ENCODE measurements at places on chromosomes 11 and 22.

DNA sequence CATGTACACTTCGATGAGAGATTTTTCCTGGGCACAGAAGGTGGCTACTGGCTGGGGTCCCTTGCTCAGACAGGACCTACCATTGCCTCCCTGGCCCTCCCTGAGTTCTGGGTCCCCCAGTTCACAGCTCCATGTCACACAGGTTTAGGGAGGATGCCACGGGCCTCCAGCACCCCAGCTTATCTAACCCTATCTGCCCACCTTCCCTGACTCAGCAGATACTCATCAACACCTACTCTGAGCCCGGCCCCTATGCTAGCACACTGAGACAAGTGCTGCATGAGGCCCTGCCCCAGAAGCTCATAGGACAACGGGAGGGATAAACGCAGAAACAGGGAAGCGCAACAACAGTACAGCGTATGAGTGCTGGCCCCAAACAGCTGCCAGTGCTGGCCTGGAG is 9.6 kb downstream of the NAGA start:
- no peak for DNase-seq

DNA sequence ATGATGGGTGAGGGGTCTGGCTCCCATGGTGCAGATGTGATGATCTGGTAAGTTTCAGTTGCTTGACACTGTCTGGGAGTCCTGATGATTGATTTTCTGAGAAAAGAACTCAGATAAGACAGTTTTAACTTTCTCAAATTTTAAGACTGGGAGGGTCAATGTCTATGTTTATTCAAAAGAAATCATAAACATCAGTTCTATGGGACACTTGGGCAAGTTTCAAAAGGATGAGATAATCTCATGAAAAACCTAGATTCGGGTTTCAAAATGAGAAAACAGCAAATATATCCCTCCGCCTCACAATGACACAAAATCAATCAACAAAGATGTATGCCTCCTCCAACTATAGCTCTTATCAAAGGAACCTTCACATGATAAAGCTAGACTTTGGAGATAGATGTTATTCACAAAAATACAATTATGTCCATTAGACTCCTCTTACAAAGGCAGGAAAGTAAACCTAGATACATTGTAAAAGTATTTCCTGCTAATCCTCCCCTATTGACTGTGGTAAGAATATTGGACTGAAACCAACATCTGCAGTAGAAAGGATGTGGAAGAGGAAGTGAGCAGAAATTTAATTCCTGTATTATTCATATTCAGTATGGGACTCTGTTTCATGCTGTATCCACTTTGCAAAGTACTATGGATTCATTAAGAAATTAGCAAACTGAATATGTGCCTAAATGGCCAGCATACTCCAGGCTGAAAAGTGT is 21.6 kb downstream of the SVIP start:
- no peak for DNase-seq

DNA sequence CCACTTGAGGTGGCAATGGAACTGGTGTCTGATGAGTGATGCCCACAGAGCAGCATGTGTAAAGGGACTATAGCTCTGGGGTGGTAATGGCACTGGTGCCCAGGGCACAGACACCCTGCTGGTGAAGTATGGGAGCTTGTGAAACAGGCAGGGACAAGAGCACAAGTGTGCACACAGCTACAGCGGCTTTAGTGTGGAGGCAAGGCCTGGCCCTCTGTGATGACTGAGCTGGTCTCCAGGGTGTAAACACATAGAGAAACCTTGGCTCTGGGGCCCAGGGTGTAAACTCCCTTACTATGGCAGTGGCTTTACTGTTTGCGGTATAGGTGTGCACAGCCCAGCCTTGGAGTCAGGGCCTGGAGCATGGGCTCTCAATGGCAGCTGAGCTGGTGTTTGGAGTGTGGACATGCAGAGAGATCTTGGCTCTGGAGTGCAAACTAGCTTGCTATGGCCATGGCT is 46.3 kb downstream of the BIRC2 start:
- no peak for DNase-seq

GRCh38 chr22:38219632-38220031 is 17.8 kb downstream of the MAFF start:
- no peak for DNase-seq

GRCh38 chr11:109197656-109198055 is 224.3 kb upstream of the C11orf87 start:
- DNase-seq: no peak

- no peak for DNase-seq
These were observed 322.0 kb downstream of the CTTN start for GRCh38 chr11:70720281-70720680.

GRCh38 chr11:111707691-111708067 is 58.5 kb downstream of the PPP2R1B start:
- DNase-seq: no peak

DNA sequence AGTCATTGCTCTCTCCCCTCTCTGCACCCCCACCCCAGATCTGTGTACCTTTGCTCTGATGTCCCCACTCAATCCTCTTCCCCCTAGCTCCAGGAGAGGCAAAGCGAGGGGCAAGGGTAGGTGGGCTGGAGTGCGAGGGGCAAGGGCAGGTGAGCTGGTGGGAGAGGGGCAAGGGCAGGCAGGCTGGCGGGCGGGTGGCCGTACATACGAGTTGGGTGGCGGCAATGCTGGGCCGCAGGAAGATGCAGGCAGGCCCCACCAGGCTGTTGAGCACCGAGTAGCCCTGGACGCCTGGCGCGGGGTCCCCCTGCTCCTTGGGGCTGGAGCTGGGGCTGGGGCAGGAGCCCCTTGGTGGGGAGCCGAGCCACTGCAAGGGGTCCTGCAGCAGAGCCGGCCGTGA is 908 bp downstream of the CABP2 start:
- DNase-seq: no peak

GRCh38 chr22:48536541-48537342 is 1290.9 kb downstream of the BRD1 start:
- DNase-seq: no peak

- no peak for DNase-seq
These were observed 50.2 kb downstream of the RPL27A start for GRCh38 chr11:8732748-8733241.

- no peak for DNase-seq
These were observed 10.6 kb downstream of the ELF5 start for GRCh38 chr11:34502949-34503348.

- DNase-seq: no peak
These were observed 15.2 kb downstream of the CD82 start for GRCh38 chr11:44580701-44581100.

DNA sequence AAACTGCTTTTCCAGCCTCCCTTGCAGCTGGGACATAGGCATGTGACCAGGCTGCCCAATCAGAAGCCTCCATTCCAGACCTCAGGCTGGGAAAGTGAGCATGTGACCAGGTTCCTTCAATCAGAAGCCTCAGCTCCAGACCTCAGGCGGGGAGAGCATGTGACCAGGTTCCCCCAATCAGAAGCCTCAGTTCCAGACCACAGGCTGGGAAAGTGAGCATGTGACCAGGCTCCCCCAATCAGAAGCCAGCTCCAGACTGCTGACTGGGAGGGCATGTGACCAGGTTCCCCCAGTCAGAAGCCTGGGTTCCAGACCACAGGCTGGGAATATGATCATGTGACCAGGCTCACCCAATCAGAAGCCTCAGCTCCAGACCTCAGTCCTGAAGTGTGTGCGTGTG is 11.7 kb upstream of the IL2RB start:
- no peak for DNase-seq

DNA sequence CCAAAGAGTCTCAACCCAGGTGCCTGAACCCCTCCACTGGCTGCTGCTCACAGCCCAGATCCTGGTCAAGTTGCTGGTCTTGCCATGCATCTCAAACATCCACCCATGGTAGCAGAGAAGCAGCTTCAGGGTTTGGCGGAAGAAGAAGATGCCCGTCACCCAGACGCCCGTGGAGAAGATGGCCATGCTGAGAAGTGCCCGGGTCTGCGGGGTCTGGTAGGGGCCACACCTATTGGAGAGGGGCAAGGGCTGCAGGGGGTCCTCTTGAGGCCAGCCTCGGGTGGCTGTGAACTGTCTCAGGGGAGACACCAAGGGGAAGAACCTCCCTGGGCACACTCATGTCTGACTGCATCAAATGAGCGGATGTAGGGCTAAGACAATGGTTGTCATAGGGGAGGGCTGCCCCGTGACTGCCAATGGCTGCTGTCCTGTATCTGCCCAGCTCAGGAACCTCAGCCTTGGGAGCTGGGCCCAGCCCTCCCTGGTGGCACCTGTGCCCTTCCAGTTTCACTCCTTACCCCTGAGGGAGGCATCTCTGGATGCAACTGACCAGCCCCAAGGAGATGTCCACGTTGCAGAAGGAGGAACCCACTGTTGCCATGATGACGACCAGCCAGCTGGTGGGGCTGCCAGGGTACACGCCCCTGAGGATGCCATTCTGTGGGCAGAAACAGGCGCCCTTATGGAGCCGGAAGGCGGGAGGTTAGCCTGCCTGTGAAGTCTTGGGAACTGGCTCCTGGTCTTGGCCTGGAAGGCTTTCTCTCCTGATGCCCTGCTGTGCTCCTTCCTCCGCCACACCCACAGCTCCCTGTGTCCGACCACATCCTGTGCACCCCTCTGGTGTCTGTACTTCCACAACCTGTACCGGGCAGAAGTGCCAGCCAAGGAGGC is 1.2 kb downstream of the CPT1B start:
- DNase-seq: no peak

DNA sequence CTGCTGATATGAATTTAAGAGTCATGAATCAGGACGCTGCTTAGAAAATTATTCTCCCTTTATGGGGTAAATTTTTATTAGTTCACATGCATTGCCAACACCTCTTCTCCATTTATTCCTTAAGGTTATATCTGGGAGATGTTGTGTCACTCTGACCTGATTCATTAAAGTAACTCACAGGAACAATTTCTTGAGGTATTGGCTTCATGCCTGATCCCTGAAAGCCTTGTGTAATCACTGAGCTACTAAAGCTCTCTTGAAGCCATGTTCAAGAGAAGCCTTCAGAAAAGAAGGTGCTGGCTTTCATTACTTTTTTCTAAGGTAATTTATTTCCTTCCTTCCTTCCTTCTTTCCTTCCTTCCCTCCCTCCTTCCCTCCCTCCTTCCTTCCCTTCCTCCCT is 420.6 kb downstream of the RAB38 start:
- no peak for DNase-seq

- DNase-seq: no peak
These were observed 2.1 kb upstream of the CLCF1 start for GRCh38 chr11:67375320-67376055.

GRCh38 chr11:2581151-2581930 is 118.5 kb downstream of the KCNQ1OT1 start:
- DNase-seq: no peak

DNA sequence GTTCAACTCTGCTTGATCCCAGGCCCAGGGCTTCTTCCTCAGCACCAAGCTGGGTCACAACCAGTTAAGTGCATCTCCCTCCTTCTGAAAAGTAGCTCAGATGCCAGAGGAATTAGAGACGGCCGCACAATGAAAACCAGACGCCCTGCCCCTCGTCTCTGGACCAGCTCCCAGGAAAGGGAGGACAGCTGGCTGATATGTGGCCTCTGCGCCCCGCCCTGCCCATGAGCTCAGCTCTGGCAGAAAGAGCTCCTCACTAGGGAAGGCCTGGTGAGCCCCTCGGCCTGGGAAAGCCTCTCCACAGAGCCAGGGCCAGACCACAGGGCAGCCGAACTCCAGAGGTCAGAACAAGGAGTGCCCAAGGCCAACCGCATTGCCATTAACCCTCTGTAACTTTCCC is 18.1 kb upstream of the SCGB1A1 start:
- no peak for DNase-seq

DNA sequence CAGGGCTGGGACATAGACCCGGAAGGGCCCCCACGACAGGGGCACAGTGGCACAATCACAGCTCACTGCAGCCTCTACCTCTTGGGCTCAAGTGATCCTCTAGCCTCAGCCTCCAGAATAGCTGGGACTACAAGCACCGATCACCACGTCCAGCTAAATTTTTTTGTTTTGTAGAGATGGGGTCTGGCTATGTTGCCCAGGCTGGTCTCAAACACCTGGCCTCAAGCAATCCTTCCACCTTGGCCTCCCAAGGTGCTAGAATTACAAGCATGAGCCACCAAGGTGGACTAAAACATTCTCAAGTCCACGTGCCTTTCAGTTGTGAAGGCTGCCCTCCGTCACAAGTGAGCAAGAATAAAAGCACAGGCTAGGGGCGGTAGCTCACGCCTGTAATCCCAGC is 10.1 kb upstream of the COMT start:
- no peak for DNase-seq

GRCh38 chr22:31853736-31854495 is 90.4 kb upstream of the YWHAH start:
- DNase-seq: no peak

DNA sequence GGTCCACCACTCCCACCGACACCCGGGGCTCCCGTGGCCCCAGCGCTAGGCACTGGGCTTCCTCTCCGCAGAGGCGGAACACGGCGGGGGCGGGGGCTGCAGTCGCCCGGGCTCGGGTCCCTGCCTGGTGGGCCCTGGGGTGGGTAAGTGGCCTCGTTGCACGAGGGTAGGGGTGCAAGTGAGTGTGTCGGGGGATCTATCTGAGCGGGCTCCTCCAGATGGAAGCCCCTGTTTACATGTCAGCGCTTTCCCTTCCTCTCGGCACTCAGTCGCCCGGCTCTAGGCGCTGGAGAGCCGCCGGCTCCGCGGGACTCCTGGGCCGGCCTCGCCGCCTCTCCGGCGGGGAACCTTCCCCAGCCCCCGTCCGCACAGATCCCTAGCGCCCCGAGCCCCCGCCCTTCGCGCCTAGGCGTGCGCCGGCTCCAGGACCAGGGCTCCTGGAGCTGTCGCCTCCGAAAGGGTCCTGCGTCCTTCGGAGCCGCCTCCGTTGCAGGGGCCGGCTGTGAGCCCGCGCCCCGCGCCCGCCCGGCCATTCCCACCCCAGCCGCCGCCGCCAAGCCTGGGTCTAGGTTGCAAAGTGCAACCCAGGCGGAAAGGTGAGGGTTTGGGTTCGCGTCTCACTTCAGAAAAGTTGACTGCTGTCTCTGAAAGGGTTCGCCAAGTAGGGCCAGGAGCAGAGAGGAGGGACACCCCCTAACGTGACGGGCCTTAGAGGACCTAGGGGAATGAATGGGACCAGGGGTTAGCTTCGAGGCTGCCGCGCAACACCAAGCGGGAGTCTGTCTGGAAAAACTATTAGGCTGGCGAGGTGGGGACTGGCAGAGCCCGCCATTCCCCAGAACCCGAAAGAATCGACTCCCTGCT is 978 bp downstream of the FLI1 start:
- no peak for DNase-seq

DNA sequence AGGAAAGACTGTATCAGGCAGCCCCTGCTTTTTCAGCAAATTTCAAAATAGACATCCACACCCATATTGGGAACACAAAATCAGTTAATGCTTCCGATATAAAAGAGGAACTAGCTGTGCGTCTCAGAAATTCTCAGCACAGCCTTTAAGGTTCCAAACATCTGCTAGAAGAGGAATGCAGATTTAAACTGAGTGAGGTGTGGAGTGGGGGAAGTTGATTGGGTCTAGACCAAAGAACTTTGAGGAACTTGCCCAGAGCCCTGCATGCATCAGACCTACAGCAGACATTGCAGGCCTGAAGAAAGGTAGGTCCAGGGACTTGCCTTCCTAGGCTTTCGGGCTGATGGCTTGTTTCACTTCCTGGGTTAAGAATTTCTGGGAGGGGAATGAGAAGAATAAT is at the start of gene MS4A4A:
TSS of gene MS4A4A (plus strand) at position 255 of the 400 bp plus-strand sequence. CDS start at position 265, 10 bp downstream.
- no peak for DNase-seq

- no peak for DNase-seq
These were observed 25.6 kb downstream of the FAR1 start for GRCh38 chr11:13694115-13694514.

GRCh38 chr22:47167056-47167455 is 404.6 kb downstream of the TBC1D22A start:
- no peak for DNase-seq

GRCh38 chr11:110939471-110939870 is 227.2 kb upstream of the ARHGAP20 start:
- DNase-seq: no peak
